AG08395 (cell line): ENCODE measurements at places on chromosomes 16 and 17.
A peak's percentile ranks its signal among the peaks of the same experiment; 100 is the strongest.

- no peak for DNase-seq
Measured at GRCh38 chr16:69469807-69470561, 45.6 kb downstream of the CYB5B start.

- no peak for DNase-seq
Measured at GRCh38 chr17:19567216-19568015, 33.8 kb downstream of the SLC47A1 start.

DNA sequence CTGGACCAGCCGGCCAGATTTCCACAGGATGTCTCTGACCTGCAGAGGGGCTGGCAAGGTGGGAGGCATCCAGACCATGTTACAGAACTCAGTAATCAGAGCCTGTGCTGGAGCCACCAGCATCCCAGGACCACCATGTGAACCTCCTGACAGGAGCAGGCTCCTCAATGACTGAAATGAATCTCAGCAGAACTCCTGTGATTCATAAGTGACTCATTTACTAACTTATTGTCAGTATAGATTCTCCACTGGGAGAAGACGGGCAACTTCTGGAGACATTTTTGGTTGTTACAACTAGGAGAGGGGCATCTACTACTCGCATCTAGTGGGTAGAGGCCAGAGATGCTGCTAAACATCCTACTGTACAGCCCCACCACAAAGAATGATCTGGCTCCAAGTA lies 3.1 kb upstream of the WWOX start:
- no peak for DNase-seq

- DNase-seq: no peak
Measured at GRCh38 chr16:16031401-16031800, 82.0 kb downstream of the ABCC1 start.

DNA sequence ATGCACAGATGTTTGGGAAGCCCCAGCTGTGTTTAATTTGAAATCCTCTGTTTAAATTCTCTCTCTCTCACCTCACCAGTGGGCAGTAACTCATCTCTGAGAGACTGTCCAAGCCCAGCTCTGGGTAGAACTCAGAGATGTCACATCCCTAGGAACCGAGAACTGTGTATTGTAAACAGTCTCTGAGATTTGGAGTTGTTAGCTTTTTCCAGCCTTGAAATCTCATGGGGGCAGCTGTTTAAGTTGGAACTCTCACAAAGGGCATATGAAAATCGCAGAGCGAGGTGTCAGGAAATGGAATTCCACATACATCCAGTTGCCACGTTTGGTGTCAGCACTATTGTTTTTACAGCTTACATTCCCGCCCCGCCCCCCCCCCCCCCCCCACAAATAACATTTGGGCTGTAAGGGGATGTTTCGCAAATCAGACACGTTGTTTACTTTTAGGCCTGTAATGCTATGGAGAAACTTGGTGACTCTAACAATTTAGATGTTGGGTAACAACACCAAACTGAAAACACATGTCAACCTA lies 34.3 kb downstream of the VPS35L start:
- DNase-seq: peak; percentile 76

DNA sequence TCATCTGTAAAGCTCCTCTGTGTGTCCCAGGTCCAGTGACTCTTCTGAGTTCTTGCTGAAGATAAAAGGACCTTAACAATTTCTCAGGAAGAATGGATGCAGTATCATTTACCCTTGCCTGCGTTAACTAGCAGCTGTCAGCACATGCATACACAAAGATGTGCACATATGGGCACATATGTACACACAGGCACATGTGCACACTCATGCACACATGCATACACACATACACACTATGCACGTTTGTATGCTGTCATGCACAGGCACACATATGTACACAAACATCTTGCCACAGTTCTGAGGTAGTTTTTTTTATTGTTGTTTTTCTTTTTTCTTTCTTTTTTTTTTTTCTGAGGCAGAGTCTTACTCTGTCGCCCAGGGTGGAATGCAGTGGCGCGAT lies 24.9 kb downstream of the GP2 start:
- DNase-seq: no peak

DNA sequence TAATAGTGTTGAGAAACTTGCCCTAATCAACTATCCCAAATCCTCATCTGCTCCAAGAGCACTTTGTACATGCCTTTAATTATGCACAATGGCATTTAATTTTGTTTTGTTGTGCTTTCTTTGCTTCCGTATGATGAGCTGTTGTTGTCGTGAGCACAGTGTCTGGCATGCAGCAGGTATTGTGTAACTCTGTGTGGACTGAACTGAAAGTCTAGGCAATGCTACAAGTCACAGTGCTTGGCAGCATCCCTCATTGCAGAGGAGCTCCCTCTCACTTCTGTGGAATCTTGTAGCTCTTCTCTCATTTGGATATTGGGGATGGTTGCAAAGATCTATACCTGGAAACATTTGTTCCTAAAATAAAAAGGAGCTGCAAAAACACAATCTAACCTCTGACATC lies 502.2 kb upstream of the CA10 start:
- no peak for DNase-seq

- peak; percentile 2 for DNase-seq
Measured at GRCh38 chr17:58614859-58615459, 76.9 kb downstream of the TEX14 start.

DNA sequence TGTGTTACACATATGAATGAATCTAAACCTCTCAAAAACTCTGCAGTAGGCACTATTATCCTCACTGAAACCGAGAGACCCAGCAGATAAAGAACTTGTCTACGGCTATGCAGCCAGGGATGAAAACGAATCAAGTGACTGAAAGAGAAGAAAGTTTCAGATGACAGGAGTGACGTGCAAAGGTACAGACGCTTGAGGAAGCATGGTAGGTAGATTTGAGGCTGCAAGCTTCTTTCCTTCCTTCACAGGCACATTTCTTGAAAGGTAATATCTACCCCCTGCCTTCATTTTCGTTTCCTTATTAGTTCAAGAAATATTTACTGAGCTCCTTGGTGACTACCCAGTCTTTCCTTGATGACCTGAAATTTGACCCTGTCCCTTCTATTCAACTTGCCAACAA lies 211.5 kb upstream of the AXIN2 start:
- DNase-seq: no peak

GRCh38 chr17:80964859-80965580 lies 26.6 kb upstream of the CHMP6 start:
- no peak for DNase-seq
